ENCODE measurements at places on chromosomes 5 and 9.

DNA sequence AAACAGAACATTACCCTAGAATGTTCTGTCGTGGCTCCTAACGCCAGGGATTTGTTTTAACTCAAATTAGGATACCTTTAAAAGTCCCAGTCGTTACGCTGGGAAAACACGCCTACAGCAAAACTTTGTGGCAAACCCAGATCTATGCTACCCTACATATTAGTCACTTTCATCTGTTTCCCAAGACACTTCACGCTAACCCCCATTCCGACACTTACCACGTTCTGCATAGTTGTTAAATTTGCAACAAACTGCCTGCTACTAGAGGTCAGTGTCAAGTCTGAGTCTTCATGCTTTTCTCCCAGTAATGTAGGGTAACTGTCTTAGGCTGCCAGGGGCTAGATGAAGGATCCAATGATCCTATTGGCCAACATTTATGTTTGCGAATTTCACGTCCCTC is 140.3 kb downstream of the RASEF start:
- no peak for DNase-seq

DNA sequence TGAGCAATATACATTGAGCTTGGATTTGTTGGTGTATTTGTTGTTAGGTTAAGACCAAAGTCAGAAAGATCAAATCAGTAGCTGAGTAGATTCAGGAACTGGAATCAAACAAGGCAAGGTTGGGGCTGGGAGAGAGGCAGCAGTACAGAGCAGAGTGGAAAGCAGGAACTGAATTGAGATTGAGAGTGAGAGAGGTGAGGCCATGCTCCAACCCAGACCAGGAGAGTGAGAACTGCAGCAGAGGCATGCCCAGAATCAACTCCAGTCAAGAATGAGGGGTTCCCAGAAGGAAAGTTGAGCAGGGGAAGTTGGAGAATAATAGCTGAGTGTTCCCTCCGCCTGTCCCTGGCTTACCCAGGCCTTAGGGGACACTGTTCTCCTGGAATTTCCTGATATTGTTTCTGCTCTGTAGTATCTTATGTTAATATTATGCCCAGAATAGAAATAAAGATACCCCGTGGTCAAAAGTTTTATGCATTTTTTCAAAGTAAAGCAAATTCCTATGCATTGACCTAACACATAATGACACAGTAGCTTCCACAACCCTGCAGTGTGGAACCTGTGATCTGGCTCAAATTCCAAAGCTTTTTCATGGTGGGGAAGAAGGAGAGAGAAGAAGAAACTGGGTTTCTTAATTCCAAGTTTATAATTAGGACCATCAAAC is 82.7 kb downstream of the SV2C start:
- DNase-seq = no peak

GRCh38 chr9:78763424-78763823 is 466.5 kb downstream of the PSAT1 start:
- DNase-seq = no peak

- no peak for DNase-seq
Observed at GRCh38 chr5:8839361-8840055, 706.4 kb downstream of the SEMA5A start.

DNA sequence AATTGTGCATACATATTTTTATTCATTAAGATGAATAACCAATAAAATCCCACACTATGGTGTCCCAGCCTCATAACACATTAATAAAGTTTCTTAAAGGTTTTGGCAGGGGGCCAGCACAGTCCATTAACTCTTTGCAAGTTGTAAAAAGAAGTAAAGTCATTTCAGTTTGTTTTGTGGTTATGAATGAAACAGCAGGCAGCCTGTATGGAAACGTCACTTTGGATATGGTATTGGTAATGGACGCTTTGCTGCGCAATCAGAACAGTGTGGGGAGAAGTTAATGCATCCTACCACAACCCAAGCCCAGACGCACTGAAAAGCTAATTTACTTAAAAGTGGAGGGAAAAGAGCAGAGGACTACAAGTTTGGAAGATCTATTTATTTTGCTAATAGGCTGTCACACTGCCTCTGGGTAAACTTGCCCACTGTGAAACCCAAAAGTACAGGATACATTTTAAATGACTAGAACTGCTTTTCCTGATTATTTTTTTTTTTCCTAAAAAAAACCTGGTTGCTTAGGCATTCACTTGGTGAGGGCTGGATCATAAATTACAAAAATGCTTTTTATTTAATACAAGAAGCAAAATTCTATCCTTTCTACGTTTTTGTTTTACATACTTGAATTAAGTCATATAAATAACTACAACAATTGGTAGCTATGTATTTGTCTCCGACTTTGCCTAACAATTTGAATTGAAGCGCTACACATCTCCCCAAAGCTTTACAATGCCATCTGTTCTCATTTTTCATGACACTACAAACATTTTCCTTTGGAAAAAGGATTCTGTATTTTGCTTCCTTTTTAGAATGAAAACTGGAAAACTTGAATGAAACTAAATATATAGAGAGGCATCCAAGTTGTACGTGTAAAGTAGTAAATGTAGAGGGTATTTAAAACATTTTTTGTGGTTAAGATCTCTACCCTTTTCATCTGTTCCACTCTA is 104.3 kb downstream of the NFIB start:
- no peak for DNase-seq

DNA sequence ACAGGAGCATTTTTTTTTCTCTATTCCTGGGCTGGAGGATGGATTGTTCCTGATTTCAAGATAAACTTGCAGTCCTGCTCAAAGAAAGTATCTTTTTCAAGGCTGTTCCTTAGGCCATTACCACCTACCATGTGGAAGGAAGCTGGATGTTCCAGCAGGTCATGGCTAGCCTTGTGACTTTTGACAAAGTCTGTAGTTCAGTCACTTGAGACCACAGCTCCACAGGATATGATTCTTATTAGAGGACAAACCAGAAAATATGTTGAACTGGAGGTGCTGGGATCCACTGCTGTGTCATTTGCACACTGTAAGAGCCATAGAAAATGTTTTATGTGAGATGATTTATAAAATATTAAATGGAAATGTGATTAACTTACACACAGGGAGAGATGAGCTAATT is 184.2 kb upstream of the ACO1 start:
- no peak for DNase-seq

DNA sequence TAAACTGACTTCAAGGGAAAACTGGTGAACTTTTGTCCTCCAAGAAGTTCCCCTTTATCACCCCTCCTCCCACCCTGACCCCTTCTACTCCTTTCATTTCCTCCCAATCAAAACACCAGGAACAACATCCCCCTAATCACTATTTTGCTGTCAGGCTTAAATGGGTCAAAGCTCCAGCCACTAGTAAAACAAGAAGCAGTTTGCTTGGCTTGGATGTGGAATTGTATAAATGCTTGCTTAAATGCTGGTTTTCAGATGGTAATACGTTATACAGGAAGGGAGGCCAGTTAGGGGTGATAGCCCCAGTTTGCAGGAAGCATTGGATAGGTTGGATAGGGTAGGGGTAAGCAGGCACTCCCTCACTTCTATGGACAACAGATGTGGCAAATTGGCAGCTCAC is 473.6 kb downstream of the AGTPBP1 start:
- no peak for DNase-seq

- DNase-seq = no peak
Observed at GRCh38 chr5:3282841-3283240, 312.8 kb upstream of the IRX1 start.

GRCh38 chr5:81418606-81419005 is 24.7 kb upstream of the ACOT12 start:
- DNase-seq = no peak

- peak; percentile 56 for DNase-seq
Observed at GRCh38 chr5:176535101-176535663, 2.0 kb downstream of the RNF44 start.

- DNase-seq = no peak
Observed at GRCh38 chr5:20500546-20500945, 512.5 kb upstream of the CDH18 start.

DNA sequence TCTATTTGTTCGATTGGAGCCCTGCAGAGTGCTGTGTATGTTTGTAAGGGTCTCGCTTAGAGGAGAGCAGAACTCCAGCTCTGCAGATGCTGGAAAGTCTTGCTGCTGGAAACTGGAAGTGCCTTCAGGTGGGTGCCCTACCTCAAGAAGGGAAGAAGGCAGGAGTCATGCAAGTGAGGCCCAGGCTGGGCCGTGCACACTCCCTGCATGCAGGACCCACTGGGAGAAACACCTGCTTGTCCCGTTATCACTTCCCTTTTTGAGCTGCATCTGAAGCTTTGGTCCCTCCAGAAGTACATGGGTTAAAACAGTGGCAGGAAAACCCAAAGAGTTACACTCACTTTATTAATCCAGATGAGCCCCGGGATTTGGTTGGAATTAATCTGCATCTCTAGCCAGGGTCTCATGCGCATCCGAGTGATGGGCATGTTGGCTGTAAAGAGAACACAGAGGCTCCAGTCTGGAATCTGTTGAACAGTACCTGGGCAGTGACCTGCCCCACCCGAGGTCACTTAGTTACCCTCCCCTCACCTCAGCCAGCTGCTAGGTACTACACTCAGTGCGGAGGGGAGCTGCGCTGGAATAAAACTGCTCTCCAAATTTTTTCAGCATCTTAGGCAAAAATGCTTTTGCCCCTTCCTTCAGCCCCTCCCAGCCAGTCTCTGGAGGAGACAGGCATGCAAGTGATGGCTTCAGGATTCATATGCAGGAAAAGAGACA is 1.4 kb downstream of the IRF1 start:
- no peak for DNase-seq

- no peak for DNase-seq
Observed at GRCh38 chr9:137082925-137083290, 3.9 kb upstream of the MAN1B1 start.

GRCh38 chr5:171702135-171702770 is 83.4 kb upstream of the SMIM23 start:
- no peak for DNase-seq

GRCh38 chr5:80960531-80961375 is 590 bp downstream of the RASGRF2 start:
- peak; percentile 42 for DNase-seq

DNA sequence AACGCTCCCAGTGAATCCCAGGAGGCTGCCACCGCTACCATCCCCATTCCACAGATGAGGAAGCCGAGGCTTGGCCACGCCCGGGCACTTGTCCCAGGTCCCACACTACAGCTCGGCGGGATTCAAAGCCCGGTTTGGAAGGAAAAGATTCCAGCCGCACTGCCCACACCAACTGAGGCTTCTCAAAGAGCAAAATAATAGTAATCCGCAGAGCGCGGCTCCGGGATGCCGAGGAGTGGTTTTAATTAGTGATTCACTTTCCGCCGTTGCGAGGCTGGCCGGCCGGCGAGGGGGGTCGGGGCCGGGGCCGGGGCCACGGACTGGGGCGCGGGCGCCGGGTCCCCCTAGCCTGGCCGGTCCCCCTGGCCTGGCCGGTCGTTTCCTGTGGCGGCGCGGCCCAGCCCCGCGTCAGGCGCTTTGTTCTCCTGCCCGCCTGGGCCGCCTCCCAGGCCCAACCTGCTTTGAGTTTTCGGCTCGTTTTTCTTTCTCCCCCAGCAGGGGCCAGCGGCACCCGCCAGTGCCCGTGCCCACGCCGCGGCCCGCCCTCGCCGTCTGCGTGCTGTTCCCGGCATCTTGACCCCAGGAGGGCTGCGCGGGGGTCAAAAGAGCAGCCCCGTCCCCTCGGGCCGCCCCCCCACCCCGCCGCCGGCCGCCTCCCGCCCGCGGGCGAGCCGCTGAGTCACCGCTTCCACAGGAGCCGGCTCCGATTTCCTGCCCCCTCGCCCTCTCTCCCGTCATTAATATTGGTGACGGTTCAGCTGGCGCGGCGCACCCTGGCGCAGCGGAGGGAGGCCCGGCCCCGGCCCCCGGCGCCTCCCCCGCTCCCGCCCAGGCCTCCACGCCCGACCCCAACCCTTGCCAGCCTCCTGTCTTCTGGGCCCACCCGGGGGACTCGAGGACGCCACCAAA is 31.2 kb downstream of the FGF18 start:
- no peak for DNase-seq

GRCh38 chr5:173880306-173880985 is 7.7 kb upstream of the CPEB4 start:
- DNase-seq = no peak

- no peak for DNase-seq
Observed at GRCh38 chr5:99928490-99928889, 606.7 kb upstream of the FAM174A start.

DNA sequence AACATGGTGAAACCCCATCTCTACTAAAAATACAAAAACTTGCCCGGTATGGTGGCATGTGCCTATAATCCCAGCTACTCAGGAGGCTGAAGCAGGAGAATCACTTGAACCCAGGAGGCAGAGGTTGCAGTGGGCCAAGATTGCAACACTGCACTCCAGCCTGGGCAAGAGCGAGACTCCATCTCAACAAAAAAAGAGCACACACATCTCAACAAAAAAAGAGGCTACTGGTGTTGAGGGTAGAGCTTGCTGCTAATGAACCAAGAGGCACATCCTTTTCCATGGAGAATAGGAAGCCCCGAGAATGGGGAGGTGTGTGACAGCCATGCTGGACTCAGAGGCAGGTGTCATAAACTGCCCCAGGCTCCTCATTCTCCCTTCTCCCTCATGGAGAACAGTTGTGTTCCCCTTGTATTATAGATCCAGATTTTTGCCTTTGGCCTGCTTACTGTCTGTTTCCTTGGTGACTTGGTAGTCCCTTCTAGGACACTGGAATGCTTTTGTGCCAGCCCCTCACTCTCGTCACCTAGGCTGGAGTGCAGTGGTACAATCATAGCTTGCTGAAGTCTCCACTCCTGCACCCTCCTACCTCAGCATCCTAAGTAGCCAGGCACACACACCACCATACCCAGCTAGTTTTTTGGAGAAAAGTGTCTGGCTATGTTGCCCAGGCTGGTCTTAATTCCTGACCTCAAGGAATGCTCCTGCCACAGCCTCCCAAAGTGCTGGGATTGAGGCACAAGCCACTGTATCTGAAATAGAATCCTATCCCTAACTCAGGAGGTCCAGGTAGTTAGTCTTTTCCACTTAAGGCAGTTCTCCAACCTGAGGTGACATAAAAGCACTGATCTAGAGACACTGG is 5.1 kb downstream of the RPL12 start:
- no peak for DNase-seq

- DNase-seq = no peak
Observed at GRCh38 chr5:43268188-43268820, 44.9 kb downstream of the HMGCS1 start.

- no peak for DNase-seq
Observed at GRCh38 chr9:93860694-93861658, 94.2 kb downstream of the BARX1 start.

GRCh38 chr5:64507264-64507605 is 1.4 kb downstream of the RGS7BP start:
- no peak for DNase-seq

DNA sequence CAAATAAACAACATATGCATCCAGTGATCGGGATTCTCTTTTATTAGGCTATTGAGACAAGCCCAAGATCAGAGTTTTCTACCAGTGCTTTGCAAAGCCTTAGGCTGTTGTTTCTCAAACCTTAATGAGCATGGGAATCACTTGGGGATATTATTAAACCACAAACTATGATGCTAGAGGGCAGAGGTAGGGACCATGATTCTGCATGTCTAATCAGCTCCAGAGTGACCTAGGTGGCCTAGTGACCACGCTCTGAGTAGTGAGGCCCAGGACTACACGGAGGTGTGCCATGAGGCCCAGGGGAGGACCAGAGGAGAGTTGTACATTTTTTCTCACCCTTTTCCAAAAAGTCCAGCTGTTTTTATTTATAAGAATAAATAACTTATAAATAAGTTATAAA is 298.5 kb upstream of the TLE4 start:
- DNase-seq = no peak

GRCh38 chr5:120683580-120683979 is 219.5 kb downstream of the PRR16 start:
- no peak for DNase-seq

GRCh38 chr9:89505911-89506310 is 8.0 kb upstream of the SEMA4D start:
- DNase-seq = no peak

GRCh38 chr5:130995254-130995515 is 169.9 kb downstream of the HINT1 start:
- DNase-seq = no peak

- DNase-seq = no peak
Observed at GRCh38 chr9:124183772-124184171, 74.0 kb upstream of the NEK6 start.
